ENCODE measurements at places on chromosomes 5 and 9. TPM values are rescaled to one million over a fixed set of nuclear protein-coding genes. Genes with fewer than 3 reads are reported as not detected.

DNA sequence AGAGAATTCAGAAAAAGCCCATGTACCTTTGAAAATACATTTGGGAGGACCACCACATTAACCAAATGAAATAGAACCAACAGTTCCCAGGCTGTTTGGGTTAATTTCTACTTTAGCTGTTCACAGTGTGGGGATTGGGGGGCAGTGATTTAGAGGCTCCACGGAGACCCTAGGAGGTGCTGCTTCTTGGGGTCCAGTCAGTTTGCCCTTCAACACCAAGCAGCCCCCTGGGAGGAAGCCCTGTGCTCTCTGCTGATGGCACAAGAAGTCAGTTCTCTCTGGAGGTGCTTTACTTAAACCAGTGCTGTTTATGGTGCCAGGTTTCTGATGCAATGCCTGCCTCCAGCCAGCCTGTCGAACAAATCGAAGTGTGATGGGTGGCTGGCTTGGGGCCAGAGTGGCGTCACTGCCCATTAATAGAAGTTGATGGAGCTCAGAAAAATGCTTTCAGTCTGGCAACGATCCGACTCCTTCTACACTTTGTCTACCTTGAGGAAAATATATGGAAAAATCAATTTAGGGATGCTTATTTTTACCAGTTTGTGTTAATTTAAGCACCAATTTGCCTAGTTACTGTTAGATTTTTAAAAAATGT lies 134.0 kb downstream of the SNX18 start:
- DNase-seq, result peak; percentile 79

DNA sequence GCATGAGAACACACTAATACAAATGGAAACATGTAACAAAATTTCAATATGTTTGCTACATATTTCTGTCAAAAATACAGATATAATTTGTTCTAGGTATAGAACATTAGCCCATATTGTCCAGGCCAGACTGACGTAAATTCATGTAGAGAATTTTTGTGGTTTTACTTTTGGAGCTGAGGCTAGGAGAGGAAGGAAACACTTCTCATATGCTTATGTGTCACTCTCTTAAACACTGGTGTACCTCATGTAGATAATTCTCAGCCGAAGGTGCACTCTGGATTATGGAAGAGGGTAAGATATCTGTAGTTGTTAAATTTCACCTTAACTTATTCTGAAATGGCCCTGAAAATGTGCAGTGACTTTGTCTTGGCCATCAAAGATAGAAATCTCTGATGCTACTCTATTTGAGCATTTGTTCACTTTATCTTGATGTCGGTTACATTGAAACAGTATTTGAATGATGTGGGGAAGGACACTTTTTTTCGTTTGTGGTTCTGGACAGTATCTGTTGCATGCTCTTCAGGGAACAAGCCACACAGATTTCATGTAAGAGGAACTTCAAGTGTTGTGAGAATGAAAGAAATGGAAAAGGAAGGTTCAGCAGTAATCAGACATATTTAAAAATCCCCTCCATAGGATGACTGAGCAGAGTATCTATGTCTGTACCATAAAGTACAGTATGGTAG lies 202.7 kb downstream of the SPATA31D1 start:
- no peak for DNase-seq

DNA sequence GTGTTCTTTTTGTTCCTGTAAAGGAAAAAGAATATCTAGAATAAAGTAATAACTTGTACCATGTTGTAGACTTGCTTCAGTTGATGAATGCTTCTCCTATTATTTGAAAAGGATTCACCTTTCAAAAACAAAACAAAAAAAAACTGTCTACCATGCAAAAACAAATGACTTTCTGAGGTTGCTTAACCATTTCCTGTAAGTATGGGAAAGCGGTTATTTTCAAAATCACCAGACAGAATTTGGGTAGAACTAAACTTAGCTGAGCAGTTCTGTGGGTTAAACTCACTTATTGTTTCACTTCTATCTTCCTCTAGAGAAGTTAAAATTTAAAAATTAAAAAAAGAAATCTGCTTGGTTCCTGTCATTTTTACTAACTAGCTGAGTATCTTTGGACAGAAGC lies 25.2 kb downstream of the LNPEP start:
- DNase-seq, result no peak

DNA sequence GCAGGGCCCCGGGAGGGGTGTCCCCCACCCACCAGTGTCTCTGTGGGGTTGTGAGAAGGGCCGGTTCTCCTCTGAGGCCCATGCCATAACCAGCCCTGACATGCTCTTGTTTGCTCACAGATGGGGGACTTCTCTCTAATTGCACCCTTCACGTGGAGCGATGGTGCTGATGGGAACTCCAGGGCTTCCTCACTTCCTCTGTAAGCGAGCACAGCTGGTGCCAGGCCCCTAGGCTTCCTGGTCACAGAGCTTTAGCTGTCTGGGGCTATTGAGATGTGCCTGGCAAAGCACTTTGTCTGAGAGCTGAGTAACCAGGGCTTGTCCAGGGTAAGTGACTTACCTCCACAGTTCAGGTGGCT lies 36.4 kb downstream of the PHF2 start:
- no peak for DNase-seq

DNA sequence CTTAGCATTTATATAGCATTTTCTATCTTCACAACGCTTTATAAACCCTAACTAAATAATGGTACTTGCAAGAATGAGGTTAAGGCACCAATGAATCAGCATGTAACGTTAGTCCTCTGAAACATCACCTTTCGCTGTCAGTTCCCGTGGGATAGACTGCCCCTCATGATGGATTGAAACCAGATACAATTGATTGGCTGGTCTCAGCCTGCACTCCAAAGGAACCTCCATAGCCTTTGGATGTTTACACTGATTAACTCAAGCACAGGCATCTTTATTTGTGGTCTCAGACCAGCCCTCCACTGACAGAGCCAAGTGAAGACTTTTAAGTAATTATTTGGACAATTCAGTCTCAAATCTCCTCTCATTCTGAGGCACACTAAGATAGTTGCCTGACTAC lies 1339.4 kb upstream of the WWC1 start:
- DNase-seq, result no peak

GRCh38 chr9:80922544-80922943 lies 766.8 kb downstream of the TLE1 start:
- no peak for DNase-seq

DNA sequence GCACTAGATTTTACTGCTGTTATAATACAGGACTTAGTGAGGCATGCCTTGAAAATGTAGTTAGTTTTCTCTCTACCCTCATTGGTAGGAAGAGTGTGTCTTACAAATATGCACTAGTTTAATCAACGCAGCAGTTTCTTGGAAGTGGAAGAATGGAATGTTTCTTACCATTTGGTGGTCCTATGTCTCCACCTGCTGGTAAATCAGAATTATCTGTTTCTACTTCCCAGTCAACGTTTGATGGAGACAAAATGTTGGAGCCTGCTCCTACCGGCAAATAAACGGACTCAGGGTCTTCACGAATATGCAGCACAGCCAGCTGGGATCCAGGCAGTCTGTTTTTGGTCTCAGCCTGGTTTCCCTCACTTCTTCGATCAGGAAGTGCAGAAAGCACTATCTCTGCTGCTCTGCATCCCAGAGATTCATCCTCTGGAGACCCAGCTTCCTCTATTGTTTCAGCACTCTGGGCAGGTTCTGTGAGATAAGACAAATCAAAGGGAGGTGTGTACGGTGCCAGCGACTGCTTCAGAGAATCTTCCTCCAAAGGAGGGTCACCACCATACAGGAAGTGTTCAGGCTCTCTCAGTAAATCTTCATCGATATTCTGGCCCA lies 59.5 kb upstream of the PCA3 start:
- no peak for DNase-seq

- no peak for DNase-seq
Observed at GRCh38 chr5:168990679-168991078, 310.3 kb downstream of the SLIT3 start.

DNA sequence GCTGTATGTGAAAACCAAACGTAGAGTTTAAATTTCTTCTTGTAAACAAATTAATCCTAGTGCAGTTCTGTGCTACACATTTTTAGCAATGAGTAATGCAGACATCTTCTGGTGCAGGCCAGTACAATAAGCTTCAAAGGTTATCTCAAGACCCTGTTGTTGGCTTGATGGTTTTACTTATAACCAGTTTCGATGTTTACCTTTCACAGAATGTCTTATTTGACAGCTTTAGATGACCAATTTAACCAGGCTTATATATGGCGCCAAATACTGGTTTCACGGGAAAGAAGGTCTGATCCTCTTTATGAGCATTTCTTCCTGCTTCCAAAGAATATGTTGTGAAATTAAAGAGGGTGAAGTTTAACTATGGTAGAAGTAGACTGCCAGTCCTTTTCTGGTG lies 9.9 kb downstream of the ZFAND5 start:
- no peak for DNase-seq

DNA sequence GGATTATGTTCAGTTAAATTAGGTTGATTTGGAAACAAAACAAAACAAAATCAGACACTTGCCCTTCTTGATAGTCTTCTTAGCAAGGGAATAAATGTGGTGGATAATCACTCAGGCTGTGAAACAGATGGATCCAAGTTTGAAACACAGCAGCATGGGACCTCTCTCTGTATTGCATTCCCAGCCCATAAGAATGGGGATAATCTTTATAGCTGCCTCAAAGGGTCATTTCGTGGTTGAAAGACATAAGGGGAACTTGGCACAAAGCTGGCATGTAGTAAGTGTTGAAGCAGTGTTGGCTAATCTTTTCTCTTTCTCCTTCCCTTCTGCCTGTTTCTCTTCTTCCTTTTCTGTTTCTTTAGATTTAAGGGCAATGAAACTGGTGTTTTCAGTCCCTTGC lies 333.9 kb upstream of the TLE4 start:
- DNase-seq, result no peak

DNA sequence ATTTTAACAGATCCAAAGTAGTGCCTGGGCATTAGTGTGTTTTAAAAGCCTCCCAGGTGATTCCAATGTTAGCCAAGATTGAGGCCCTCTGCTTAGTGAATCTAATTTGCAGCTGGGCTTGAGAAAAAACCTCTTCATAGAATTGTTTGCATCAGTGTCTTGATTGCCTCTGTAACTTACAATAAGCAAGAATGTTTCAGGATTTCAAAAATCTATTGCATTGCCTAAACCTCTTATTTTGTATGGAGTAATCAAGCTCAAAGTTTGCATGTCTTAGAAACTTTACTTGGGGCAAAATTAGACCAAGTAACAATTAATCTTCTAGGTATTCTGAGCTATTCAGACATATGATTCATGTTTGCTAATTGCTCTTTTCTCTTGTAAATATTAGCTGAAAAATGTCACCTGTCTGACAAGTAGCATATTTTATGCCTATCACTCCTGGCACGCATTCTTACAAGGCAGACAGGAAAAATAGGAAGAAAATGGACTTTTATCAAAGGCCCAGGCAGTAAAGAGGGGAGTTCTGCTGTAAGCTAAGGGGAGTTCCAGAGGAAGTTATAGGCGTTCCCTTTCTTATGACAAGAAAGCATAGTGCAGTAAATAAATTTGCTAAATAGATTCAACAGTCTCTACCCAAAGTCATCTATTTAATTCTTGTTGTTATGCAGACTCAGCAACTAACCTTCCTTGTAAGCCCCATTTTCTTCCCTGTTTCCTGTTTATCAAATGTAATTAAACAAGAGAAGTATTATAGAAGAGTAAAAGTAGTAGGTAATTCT lies 21.0 kb downstream of the PDCD1LG2 start:
- DNase-seq, result no peak

DNA sequence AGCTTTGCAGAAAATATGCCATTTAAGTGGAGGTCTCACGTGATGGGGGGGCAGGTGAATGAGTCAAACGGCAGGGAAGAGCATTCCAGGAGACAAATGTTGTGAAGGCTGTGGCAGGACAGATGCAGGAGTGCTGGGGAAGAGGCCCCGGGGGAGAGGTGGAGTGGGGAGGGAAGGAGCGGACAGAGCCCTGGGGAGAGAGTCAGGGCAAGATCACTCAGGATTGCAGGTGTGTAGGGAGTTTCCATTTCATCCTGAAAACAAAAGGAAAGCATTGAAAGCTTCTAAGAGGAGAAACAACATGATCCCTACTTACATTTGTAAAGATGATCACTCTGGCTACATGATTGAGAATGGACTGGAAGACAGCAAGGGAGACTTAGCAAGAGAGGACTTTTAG lies 323.3 kb downstream of the ASTN2 start:
- DNase-seq, result no peak

GRCh38 chr5:120229036-120229435 lies 235.1 kb upstream of the PRR16 start:
- no peak for DNase-seq

DNA sequence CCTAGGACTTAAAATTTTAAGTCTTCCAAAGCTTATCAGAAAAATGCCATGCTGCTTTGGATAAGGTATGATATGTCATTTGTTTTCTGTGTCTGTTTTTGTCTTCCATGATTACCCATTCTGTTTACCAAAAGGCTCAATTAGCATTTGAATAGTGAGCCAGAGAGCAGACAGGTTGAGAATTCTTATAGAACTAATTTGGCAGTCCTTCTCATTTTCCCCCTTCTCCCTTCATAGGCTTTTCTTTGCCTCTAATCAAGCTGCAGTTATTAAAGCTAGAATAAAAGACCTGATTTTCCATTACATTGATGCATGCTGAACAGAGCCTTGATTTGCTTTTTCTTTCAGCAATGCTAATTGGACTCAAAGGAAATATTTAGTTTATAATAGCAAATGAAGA lies 993.0 kb downstream of the MAT2B start:
- DNase-seq, result no peak

CNTNAP3B gene
- 20.4 TPM for total RNA-seq

RAPGEF6 gene
- 48.4 TPM for total RNA-seq

TMEM171 gene
- 1.0 TPM for total RNA-seq

AGXT2 gene
- total RNA-seq, result not detected

GFI1B gene
- not detected for total RNA-seq

REEP2 gene
- total RNA-seq, result 5.3 TPM

C9orf72 gene
- total RNA-seq, result 23.2 TPM

HMMR gene
- 0.85 TPM for total RNA-seq

CREBRF gene
- 56.6 TPM for total RNA-seq

INSYN2B gene
- total RNA-seq, result 0.27 TPM

POU5F2 gene
- total RNA-seq, result 3.7 TPM

RASEF gene
- total RNA-seq, result 0.09 TPM

Data from sciatic nerve (tissue), 2 donors.